ENCODE measurements at places on chromosomes 3 and 15.

DNA sequence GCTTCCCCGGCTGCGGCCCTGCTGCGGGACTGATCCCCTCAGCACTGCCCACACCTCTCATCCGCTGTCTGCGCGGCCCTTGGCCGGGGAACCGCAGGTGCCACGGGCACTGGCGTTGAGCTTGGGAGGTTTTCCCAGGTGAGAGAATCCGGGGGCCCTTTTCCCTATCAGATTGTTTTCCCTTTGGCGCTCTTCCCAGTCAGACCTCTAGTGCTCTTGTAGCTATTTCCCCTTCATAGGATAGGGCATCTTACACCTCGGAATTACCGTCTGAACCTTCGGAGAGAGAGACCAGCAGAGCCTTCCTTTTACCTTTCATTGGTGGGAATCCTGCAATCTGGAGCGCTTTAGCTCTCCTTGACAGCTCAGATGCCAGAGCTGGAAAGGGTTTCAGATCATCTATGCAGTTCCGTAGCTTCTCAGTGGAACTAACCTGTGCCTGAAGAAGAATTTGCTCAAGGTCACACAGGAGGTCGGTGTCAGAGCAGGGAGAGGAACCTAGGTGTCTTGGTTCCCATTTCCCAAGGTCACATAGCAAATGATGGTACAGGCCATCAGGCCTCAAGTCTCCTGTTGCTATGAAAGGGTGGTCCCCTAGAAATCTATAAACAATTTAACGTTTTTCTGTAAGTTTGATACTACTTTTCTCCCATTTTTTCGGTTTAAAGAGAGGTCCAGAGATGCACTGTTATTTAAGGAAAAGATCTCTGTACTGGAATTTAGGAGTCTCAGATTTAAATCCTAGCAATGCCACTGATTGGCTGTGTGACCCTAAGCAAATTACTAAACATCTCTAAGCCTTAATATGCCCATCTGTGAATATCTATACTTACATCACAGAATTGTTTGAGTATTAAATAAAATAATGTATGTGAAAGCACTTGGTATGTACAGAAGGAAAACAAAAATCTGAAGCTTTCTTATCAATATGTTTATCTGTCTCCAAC is 916 bp downstream of the IDH3A start:
- peak overlapping the region; percentile 79 for H3K27ac ChIP-seq
- no peaks in the 10 kb centered on the region for H3K4me1 ChIP-seq
- H3K4me3 ChIP-seq, result peak overlapping the region; percentile 91
- DNase-seq, result no peak

DNA sequence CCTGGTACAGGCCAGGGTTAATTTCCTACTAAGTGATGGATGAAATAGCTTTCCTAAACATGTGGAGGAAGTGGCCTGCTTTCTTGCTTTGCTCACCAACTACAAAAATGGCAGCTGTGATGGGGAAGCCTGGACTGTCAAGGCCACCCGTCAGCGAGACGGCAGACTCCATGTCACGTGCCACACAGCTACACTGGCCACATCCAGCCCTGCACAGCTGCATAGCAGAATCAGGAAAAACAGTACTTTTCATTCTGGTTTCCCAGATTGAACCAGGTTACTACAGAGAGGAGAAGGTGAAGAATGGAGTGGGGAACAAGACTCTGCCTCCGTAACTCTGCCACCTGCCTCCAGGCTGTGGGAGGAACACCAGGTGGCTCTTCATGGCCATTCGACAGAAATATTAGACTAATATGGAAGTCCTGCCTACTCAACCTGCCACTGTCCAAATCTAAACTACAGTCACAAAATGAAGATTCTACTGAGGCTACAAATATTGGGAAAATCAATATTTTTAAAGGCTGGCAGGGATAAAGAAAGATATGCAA is 174.3 kb downstream of the MAGI1 start:
- H3K4me3 ChIP-seq, result no peak overlapping the region
- peaks cover 9% of the 10 kb centered on the region for H3K4me1 ChIP-seq
- no peaks in the 10 kb centered on the region for H3K27me3 ChIP-seq
- H3K27ac ChIP-seq, result no peak overlapping the region
- no peak for DNase-seq

DNA sequence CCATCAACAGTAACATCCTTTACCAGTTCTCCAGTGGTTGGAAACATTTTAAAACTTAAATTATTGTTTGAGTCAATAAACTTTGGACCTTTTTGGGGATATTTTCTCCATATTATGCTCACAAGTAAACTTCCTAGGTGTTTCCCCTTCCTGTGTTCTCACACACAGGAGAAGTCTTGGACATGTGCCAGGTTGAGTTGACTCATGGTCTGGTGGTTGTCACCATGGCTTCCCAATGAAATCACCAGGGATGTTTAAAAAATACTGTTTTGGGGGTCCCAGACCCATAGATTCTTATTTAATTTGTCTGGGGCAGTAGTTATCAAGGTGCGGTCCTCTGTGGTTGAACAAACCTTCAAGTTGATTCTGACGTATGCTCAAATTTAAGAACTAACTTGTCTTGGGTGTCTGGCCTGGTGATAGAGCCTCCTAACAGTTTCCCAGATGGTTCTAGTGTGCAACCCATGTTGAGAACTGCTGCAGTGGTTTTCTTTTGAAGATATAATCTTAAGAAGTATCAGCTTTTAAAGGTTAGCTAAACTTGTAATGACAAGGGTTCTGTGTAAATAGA is 291.8 kb downstream of the EDEM1 start:
- H3K36me3 ChIP-seq, result no peaks in the 10 kb centered on the region
- no peaks in the 10 kb centered on the region for H3K4me1 ChIP-seq
- H3K27me3 ChIP-seq, result no peaks in the 10 kb centered on the region
- H3K27ac ChIP-seq, result no peak overlapping the region
- DNase-seq, result no peak
- no peak overlapping the region for H3K4me3 ChIP-seq

GRCh38 chr3:183477801-183478456 is 49.5 kb upstream of the MCF2L2 start:
- H3K4me1 ChIP-seq, result no peaks in the 10 kb centered on the region
- no peaks in the 10 kb centered on the region for H3K27me3 ChIP-seq
- no peak for DNase-seq
- H3K27ac ChIP-seq, result no peak overlapping the region
- no peak overlapping the region for H3K4me3 ChIP-seq

DNA sequence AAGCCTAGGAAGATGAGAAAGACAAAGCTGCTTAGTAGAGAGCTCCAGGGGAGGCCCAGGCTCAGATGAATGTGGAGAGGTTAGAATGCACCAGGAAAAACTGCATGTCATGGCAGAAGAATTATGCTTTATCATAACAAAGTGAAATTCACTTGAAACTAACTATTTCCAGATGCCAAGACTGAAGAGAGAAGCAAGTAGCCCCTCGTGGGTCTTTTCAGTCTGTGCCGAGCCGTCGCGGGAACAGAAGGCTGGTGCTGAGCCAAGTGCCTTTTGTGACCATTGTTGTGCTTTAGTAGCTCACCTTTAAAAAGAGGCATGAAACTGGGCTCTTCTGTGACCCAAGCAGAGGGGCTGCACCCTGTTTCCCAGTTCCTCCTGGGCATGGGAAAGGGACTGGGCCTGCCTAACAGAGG is 73.2 kb downstream of the CHDH start:
- H3K36me3 ChIP-seq, result no peaks in the 10 kb centered on the region
- H3K27me3 ChIP-seq, result no peaks in the 10 kb centered on the region
- no peak for DNase-seq
- peaks cover 3% of the 10 kb centered on the region for H3K4me1 ChIP-seq
- no peak overlapping the region for H3K4me3 ChIP-seq

DNA sequence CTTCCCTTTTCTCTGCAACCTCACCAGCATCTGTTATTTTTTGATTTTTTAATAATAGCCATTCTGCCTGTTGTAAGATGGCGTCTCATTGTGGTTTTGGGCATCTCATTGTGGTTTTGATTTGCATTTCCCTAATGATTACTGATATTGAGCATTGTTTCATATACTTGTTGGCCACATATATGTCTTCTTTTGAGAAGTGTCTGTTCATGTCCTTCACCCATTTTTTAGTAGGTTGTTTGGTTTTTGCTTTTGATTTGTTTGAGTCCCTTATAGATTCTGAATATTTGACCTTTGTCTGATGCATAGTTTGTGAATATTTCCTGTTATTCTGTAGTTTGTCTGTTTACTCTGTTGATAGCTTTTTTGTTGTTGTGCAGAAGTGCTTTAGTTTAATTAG is 312.2 kb upstream of the TBC1D5 start:
- H3K27ac ChIP-seq, result no peak overlapping the region
- H3K27me3 ChIP-seq, result no peaks in the 10 kb centered on the region
- no peaks in the 10 kb centered on the region for H3K4me1 ChIP-seq
- no peak overlapping the region for H3K4me3 ChIP-seq
- DNase-seq, result no peak

DNA sequence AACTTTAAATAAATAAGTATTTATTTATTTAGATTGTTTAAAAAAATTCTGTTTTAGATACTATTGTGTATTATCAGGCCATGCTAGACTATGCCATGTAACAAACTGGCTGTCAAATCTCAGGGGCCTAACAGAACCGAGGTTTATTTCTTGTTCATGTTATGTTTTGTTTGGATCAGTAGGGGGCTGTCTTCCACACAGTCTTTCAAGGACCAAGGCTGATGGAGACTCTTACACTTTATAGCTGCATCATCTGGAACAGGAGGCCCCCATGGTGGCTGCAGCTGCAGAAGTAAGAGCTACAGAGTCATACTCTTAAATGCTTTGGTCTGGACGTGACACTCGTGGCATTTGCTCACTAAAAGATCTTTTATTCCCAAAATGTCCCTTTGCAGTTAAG is 33.0 kb upstream of the ARL14 start:
- H3K36me3 ChIP-seq, result no peaks in the 10 kb centered on the region
- DNase-seq, result no peak
- no peak overlapping the region for H3K4me3 ChIP-seq
- H3K27me3 ChIP-seq, result no peaks in the 10 kb centered on the region
- no peaks in the 10 kb centered on the region for H3K4me1 ChIP-seq

GRCh38 chr15:66014022-66014421 is 144.7 kb downstream of the RAB11A start:
- H3K4me1 ChIP-seq, result no peaks in the 10 kb centered on the region
- H3K27me3 ChIP-seq, result no peaks in the 10 kb centered on the region
- H3K4me3 ChIP-seq, result no peak overlapping the region
- no peaks in the 10 kb centered on the region for H3K36me3 ChIP-seq
- DNase-seq, result no peak

Measured in breast epithelium (tissue), 4 donors.